ENCODE measurements at places on chromosomes 1 and 21. TPM values are rescaled to one million over a fixed set of nuclear protein-coding genes. Genes with fewer than 3 reads are reported as not detected.

Gene CHI3L1
- total RNA-seq, result 0.38 TPM

- ATAC-seq, result no peak
These were observed 53.0 kb downstream of the DISP3 start for GRCh38 chr1:11531943-11532342.

- ATAC-seq, result no peak
These were observed 26.3 kb upstream of the F13B start for GRCh38 chr1:197093226-197093885.

DNA sequence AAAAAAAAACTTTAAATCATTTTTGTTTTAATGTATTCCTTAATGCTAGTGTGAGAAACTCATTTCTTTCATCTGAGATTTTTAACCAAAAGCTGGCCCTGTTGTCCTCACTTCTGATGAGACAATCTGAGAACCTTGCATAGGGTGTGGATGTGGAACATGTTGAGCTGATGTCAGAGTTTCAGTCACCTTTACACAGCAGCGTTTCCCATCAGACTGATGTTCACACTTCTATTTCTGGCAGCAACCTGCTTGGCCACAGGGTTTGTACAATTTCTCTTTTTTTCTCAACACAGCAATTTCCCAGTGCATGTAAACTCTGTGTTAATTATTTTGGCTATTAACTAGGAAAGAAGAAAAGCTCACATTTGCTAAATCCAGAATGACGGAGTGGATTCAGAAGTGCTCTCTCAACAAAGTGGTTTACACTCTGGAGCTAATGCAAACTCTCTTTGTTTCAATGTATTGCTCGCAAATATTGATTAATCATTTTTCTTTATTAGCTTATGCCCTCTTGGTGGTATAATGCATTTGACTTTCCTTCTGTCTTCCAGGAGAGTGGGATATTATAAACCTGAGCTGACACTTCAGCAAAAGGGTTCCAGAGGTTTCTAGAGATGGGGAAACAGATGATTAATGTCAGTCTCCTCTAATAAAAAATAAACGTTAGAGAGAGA lies 70.5 kb upstream of the HSPA13 start:
- peak; percentile 82 for ATAC-seq
